Activated CD4-positive, alpha-beta T cell treated with anti-CD3 and anti-CD28 coated beads, Interleukin-2, amount 50 U/mL, for 4 hours (primary cell): ENCODE measurements at places on chromosomes 2 and 18.

DNA sequence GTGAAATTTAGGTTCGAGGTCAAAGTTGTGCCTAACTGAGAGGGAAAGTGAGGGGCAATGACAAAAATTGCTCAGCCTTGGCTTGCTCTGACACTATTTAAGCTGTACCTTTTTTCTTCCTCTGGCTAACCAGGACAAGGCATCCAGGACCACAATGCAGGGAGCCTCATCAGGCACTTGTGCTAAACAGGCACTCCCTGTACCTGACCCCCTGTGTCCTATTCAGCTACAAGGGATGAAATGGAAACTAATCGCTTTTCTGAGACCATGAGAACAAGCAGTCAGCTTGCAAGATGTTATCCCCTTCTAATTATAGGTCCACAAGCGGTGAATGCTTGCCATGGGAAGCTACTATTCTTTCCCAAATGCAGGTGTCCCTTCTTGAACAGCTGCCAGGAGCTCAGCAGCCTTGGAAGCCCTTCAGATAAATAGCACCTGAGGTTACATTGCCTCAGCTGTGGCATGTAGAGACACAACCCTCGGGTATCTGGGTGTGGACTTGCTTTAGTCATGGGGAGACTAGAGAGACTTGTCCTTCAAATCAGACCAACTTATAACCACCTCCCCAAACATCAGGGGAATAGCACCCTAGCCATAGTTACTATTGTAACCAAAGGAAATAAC, 19.1 kb upstream of the ITGA6 start:
- no peak for DNase-seq

GRCh38 chr2:142280831-142281230, 150.0 kb upstream of the LRP1B start:
- DNase-seq: no peak

DNA sequence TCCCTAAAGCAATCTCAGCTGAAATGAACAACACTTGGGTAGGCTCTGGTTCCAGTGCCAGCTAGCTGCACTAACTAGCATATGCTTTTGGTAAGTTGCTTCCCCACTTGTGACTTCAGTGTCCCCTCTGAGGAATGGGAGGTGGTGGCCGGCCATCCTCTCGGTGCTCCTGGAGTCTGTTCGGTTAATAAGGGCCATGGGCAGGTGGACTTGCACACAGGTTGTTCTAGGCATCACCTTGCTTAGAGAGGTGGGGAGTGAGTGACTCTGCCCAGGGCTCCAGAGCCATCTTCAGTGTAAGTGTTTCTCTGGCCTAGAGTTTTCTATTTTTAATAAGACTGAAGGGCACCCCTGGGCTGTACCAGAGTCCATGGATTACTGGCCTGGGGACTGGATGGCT, 18.8 kb upstream of the TAF1B start:
- DNase-seq: no peak

- DNase-seq: no peak
Measured at GRCh38 chr2:217160103-217160743, 300.4 kb upstream of the TNP1 start.

GRCh38 chr2:99573634-99574251, 83.9 kb upstream of the REV1 start:
- no peak for DNase-seq

DNA sequence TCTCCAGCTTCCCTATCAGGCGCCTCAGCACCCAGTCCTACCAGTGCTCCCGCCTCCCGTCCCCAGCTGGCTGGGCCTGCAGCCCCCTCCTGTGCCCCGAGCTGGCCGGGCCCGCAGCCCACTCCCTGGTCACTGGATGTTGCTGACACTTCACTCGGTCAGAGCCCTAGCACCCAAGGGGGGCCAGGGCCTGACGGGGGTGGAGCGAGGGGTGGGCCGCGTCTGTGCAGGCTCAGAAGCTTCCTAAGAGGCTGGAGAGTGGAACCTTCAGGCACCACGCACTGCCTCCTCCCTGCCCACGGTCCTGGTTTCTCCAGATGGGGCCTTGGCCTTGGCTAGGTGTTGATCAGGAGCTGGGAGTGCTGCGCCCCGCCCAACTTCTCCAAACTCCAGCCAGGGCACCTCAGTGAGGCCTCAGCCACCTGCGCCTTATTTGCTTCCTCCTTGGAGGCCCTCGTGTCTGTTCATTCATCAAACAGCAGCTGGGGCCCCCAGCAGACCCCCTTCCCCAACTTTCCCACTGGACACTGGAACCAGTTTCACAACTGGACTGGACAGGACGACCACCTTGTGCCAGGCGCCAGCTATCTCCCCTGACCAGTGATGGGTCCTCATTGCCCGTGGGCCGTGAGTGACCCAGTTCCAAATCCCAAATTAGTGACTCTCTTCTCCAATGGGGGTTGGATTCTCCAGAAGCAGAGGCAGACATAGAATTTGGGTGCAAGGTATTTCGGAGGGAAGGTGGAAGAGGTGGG, 16.7 kb downstream of the CAPN10 start:
- DNase-seq: no peak

GRCh38 chr2:182946958-182947369, 80.5 kb upstream of the FRZB start:
- DNase-seq: no peak

GRCh38 chr2:36698993-36699392, 2.5 kb downstream of the VIT start:
- DNase-seq: no peak

DNA sequence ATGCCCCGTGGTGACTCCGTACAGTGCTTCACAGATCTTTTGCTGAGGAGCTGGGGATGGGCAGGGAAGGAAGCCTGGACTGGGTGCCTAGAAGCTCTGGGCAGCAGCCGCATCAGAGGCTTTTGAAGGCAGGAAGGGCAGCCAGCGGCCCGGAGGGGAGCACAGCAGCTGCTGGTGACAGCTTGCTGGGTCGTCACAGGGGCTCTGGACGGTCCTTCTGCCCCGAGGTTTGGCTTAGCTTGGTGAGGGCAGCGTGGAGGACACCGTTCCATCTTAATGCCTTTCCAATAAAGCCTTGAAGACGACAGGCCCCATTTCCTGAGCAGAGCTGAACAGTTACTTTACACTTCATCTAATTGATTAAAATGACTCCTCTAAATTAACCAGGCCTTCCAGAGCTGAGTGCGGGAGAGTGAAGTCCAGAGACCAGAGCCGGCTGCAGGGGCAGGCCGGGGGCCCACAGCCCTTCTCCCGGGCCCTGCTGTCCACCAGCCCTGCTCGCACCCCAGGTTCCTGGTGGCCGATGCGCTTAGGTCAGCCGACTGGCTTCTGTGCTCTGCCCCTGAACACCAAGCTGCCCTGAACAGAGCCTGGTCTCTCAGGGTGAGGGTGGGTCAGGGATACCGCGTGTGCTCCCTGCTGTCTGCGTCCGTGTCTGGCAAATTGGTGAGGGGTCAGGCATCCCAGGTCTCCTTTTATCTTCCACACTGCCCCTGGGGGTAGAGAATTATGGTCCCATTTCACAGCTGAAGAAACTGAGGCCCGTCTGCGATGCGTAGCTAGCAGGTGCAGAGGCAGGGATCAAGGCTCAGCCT, 43.5 kb downstream of the RRM2 start:
- DNase-seq: no peak

DNA sequence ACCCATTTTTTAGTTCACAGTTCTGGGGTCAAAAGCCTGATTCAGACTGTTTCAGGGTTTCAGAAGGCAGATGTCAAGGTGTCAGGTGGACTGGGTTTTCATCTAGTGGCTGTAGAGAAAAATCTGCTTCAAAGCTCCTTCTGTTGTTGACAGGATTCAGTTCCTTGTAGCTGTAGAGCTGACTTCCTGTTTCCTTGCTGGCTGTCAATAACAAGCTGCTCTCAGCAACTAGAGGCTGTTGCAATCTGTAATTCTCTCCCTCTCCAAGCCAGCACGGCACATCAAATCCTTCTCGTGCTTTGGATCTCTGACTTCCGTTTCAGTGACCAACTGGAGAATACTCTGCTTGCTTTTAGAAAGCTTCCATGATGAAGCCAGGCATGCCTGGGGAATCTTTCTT, 179.4 kb downstream of the DOK6 start:
- no peak for DNase-seq

DNA sequence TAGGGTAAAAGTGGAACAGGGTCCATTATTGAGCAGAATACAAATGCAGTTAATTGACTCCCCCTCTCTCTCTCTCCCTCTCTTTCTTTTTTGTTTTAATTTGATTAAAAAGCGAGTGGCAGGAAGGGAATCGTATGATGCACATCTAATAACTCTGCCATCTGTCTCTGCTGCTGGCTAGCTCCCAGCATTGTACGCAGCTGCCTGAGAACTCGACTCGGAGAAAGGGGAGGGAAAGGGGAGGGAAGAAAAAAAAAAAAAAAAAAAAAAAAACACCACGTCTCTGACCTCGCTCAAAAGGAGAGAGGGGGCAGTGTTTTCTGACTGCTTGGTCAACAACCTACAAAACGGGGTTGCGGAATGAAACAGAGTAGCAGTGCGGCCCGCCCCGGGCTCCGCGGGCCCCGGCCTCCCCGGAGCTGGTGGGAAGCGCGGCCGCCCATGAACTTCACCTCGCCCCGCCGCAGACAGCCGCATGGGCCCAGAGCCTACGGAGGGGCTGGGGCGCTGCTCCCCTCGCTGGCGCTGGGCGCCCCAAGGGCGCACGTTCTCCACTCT, 265.7 kb downstream of the TCF4 start:
- no peak for DNase-seq

DNA sequence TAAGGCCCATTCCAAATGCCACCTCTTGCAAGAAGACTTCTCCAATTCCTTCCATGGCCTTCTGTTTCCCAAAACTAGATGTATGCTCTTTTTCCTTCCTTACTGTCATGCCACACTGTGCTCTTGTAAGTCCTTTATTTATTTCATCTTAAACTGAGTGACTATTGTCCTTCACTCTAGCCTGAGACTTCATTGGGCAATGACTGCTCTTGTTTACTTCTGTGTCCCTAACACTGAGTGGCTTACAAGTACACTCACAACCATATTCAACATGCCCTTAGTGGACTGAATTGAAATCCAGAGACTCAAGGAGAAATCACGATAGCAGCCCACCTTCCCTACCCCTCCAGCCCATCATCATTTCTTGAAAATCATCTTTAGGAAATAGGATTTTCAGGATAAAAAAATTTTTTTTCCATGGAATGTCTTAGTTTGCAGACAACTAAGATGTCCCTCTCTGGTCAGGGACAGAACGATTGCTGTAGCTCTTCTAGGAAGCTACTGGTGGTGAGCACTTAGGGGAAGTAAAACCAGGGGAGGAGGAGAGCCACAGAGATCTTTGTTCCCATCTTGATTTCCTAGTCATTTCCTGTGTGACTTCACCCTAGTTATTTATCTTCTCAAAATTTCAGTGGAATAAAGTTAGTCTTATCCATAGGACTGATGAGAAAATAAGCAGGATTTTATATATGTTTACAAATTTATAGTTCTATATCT, 80.7 kb downstream of the CYRIA start:
- no peak for DNase-seq

GRCh38 chr2:189960346-189960745, 102.2 kb downstream of the MSTN start:
- no peak for DNase-seq

DNA sequence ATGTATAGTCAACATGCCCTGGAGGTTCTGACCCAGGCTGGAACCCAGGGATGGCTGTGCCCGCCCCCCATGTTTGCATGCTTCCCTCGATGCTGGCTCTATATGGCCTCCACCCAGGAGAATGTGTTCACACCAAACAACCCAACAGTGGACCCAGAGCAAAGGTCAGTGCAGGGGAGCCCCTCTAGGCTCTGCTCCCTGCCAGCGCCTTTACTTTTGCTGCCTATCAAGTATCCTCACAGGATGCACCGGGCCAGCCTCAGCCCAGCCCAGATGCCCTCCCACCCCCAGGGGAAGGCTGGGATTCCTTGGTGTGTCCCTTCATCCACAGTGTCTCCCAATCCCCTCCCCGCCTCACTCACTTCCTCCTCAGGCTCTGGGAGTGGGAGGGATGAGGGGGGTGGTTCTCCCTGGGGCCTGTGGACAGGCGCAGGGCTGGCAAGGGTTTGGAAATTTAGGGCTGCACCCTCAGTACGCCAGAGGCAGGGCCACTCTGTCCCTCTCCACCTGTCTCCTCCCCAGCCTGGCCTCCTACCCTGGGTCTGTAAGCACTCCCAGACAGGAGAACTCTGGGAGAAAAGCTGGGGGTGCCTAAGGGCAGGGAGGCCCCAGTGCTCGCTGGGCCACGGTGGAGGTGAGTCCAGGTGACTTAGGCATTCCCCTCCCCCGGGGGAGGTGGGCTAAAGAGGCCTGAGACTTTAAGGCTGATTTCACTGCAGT, 2.3 kb downstream of the ATP6V1B1 start:
- no peak for DNase-seq

GRCh38 chr2:199160081-199160480, 297.7 kb downstream of the SATB2 start:
- no peak for DNase-seq

DNA sequence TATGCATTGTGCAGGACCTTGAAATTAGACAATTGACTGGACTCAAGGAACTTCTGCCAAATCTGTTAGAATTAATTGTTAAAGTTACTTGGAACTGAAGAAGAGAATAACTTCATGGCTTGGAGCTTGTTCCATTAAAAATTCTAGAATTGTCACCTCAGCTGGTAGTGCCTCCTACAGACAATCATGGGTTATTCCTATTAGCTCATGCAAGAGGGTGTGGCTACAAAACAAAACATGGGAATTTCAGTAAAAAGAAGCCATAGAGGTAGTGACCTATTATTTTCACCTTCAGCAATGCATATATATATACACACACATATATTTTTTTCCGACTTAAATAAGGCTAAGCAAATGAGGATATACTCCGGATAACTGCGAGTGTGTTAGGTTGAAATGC, 181.9 kb upstream of the DTNA start:
- no peak for DNase-seq

GRCh38 chr2:229235131-229235914, 35.8 kb downstream of the PID1 start:
- no peak for DNase-seq
